NCI-H524 (cell line): ENCODE measurements at places on chromosomes 16 and 17.

DNA sequence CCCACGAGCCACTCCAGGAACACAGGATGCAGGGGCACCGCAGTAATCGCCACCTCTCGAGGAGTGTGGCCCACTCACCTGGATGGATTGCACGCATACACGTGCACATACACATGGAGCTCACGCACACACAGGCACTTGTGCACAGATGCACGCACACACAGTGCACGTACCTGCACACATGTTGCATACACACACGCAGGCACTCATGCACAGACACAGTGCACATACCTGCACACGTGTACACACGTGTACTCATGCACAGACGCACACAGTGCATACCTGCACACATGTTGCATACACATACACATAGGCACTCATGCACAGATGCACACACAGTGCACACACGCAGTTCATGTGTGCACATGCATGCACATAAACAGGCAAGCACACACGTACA lies 11.6 kb upstream of the WDR45B start:
- no peak for DNase-seq

DNA sequence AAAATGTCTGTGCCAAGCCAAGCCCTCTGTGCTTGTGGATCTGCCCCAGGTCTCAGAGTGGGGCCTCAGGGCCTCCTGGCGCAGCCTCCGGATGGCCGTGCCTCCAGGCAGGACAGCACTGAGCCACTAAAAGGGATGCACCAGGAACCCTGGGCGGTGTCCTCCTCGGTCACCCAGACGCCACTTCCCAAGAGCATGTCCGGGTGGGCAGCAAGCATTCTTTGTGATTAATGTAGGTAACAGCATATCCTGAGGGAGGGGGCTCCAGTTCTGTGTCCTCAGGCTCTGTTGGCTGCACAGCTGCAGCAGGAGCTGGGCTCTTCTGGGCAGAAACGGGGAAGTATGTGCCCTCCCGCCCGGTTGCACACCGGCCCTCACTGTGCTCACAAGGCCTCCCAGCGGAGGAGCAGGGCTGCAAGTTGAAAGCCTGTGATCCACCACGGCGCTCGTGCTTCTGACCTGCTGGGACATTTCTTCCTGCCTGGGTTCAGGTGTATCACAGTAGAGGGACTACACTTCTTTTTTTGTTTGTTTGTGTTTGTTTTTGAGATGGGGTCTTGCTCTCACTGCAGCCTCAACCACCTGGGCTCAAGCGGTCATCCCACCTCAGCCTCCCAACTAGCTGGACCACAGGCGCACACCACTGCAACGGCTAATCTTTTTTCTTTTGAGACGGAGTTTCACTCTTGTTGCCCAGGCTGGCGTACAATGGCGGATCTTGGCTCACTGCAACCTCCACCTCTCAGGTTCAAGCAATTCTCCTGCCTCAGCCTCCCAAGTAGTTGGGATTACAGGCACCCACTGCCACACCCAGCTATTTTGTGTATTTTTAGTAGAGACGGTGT lies 37.9 kb upstream of the CHMP6 start:
- DNase-seq: no peak

- peak; percentile 79 for DNase-seq
These were observed 11.4 kb upstream of the CALB2 start for GRCh38 chr16:71347146-71347545.

DNA sequence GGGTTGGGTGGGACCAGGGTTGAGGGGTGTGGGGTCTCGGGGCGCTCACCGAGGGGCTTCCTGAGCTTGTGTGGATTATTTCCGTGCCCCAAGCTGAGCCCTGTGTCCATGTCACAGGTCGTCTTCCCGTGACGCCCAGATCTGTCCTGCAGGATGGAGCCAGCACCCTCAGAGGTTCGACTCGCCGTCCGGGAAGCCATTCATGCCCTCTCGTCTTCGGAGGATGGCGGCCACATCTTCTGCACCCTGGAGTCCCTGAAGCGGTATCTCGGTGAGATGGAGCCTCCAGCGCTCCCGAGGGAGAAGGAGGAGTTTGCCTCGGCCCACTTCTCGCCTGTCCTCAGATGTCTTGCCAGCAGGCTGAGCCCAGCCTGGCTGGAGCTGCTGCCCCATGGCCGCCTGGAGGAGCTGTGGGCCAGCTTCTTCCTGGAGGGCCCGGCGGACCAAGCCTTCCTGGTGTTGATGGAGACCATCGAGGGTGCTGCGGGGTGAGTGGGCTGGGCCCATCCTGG lies 1.0 kb downstream of the TELO2 start:
- peak; percentile 34 for DNase-seq

GRCh38 chr17:64092952-64093451 lies 36.9 kb downstream of the ERN1 start:
- DNase-seq: peak; percentile 74
